Head of caudate nucleus (tissue), 42 donors: ENCODE measurements at places on chromosomes 3 and 15.

DNA sequence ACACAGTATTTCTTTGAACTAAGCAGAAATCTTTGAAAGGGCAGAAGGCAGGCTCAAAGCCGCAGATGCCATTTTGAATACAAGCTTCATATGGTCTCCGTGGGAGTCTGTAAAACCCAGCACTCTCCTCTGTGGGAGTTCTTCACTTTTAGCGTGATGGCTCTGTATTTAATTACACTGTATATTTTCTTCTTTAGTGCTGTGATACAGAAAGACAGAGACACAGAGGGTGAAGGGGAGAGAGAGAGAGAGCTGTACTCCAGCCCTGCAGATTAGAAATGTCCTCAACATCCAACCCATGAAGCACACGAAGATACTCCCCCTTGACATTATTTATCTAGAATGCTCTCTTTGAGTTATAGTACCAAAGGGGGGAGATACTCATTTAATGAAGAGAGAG is 752.6 kb upstream of the NR2F2 start:
- DNase-seq = no peak

DNA sequence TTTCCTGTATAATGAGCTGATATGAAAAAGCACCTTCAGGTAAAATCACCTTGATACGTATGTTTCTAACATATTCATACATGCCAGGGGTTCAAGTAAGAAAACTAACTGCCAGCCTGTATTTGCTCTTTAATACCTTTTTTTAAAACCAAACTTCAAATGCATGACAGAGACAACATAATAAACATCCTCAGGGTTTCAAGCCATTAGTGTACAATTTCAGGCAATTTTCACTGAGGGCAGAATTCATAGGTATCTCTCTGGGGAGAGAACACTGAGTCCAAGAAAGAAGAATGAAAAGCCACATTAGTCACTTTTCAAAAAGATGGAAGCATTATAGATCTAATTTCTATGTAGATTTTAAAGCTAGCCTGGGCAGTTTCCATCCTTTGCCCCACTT is 26.9 kb downstream of the MINDY4B start:
- DNase-seq = no peak

DNA sequence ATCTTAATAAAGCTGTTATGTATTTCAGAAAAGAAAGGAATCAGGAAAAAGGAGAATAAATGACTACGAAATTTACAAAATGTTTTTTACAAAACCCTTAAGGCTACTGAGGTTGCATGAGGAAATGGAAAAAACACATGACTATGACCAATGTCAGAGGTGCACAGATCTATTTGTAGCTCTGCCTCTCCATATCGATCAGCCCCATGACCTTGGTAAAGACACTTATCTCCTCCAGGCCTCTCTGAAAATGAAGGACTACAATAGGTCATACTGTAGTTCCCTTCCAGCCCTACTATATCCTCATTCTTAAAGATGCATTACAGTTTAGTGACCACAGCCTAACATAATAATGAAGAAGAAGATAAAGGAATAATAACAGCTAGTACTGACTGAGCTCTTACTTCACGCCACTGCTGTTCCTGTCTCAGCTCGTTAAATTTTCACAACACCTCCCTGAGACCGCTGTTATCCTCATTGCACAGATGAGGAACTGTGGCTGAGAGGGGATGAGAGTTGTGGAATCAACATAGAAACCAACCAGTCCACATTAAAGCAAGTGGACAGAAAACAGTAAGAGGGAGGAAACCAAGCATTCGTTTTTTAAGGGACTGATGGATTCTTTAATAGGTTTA is 163.2 kb downstream of the MAGI1 start:
- no peak for DNase-seq

- DNase-seq = no peak
These were observed 137.3 kb upstream of the TSPAN3 start for GRCh38 chr15:77208241-77208640.

- DNase-seq = no peak
These were observed 107.7 kb downstream of the CHCHD4 start for GRCh38 chr3:14016900-14017475.

GRCh38 chr15:77513226-77513625 is 92.5 kb downstream of the HMG20A start:
- no peak for DNase-seq

GRCh38 chr3:36796881-36797280 is 32.5 kb upstream of the DCLK3 start:
- DNase-seq = no peak

GRCh38 chr3:24523988-24524727 is 29.5 kb upstream of the THRB start:
- no peak for DNase-seq

- no peak for DNase-seq
These were observed 309.3 kb upstream of the PLSCR5 start for GRCh38 chr3:146914409-146914808.

GRCh38 chr3:46695177-46695961 is 1.9 kb upstream of the ALS2CL start:
- peak; percentile 21 for DNase-seq

GRCh38 chr15:27238209-27238608 is 267.2 kb downstream of the GABRG3 start:
- no peak for DNase-seq

GRCh38 chr15:56367156-56367555 is 1.9 kb downstream of the TEX9 start:
- no peak for DNase-seq

- no peak for DNase-seq
These were observed 427.1 kb downstream of the SHQ1 start for GRCh38 chr3:72421126-72421525.

DNA sequence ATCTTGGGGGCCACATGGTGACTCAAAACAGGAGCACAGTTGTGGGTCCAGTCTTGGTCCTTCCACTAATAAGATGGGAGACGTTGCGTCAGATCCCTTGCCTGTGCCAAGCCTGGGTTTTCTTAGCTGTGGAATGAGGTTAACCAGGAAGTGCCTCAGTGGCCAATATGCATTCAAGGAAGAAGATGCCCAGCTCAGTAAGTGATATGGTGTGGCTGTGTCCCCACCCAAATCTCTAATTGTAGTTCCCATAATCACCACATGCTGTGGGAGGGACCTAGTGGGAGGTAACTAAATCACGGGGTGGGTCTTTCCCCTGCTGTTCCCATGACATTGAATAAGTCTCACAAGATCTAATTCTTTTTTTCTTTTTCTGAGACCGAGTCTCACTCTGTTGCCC is 6.4 kb downstream of the ALG1L2 start:
- no peak for DNase-seq

DNA sequence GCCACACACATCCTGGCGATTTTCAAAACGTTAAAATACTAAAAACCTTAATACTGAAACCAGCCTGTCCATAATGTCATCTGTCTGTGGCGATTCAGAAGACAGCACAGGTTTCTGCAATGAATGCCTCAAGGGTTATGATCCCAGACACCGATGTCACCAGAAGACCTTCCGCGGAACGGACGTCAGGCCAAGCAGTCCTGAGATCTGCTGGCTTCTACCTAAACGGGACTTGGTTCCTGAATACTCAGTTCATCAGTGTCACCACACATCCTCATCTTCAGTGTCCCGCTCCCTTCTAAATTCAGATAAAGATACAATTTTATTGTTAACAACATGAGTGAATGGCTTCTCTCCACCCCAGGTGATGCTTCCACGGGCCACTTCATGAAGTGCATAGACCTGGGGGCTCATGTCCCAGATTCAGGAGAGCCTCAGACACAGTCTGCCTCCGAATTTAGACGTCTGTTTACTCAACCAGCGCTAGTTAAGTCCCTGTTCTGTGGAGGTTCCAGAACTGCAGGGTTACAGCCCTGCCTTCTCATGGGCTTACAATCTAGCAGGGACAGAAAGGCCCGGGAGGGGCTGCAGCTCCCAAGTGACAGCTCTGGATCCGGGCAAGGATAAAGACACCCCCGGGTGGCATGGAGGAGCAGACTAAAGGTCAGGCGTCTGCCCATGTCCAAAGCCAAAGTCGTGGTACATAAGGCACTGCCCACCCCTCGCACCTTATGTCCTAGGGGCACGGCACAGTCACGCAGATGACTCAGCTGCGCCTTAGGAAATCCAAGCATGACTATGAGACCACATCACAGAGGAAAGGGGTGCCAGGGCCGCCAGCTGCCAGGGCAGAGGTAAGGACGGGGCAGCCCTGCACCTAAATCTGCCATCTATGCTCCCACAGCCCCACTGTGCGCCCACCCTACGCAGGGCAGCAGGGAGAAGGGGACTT is 75.9 kb downstream of the VGLL4 start:
- no peak for DNase-seq

- DNase-seq = no peak
These were observed 138.1 kb upstream of the PDZRN3 start for GRCh38 chr3:73762855-73763254.

GRCh38 chr3:194271460-194272035 is 79.6 kb downstream of the CPN2 start:
- DNase-seq = no peak

DNA sequence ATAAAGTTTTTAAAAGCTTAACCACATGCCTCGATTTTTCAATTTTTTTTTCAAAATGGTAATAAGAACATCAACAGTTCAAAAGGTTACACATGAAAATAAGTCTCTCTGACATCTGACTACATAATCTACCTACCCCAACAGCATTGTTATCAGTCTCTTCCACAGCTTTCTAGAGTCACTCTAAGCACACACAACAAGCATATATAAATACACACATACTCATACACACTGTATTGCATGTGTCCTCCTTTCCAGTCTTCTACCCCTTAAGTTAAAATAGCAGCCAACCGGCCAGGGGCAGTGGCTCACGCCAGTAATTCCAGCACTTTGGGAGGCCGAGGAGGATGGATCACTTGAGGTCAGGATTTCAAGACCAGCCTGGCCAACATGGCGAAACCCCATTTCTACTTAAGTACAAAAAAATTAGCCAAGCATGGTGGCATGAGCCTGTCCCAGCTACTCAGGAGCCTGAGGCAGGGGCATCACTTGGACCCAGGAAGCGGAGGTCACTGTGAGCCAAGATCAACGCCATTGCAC is 12.2 kb downstream of the TBL1XR1 start:
- no peak for DNase-seq

GRCh38 chr3:20837676-20838302 is 651.8 kb upstream of the SGO1 start:
- DNase-seq = no peak

GRCh38 chr15:74433592-74434262 is at the start of gene SEMA7A:
TSS of gene SEMA7A (minus strand) at chr15:74433958. CDS start at chr15:74433918, 40 bp downstream.
- peak; percentile 94 for DNase-seq
